ENCODE measurements at places on chromosomes 5 and 9. TPM values are rescaled to one million over a fixed set of nuclear protein-coding genes. Genes with fewer than 3 reads are reported as not detected.

DNA sequence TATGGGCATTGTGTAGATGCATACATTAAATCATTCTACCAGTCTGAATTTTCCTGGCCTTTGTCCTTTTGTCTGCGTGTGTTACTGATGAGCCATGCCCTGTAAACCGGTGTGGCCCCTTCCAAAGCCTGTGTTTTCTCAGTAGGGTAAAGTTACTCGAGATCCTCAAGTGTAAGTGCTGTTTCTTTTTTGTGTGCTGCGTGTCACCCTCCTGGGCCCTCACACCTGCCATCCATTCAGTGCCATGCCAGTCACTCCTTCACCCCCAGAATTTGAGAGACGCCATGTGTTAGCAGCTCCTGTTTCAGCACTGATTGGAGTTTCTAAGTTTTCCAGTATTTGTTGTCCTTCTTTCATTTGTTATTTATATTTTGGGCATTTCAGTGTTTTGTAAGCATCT lies 288.2 kb downstream of the FANCC start:
- no peak overlapping the region for H3K4me3 ChIP-seq
- peaks cover 4% of the 10 kb centered on the region for H3K36me3 ChIP-seq
- H3K27ac ChIP-seq: peak overlapping the region; percentile 37
- H3K27me3 ChIP-seq: no peaks in the 10 kb centered on the region
- peaks cover 86% of the 10 kb centered on the region for H3K4me1 ChIP-seq

DNA sequence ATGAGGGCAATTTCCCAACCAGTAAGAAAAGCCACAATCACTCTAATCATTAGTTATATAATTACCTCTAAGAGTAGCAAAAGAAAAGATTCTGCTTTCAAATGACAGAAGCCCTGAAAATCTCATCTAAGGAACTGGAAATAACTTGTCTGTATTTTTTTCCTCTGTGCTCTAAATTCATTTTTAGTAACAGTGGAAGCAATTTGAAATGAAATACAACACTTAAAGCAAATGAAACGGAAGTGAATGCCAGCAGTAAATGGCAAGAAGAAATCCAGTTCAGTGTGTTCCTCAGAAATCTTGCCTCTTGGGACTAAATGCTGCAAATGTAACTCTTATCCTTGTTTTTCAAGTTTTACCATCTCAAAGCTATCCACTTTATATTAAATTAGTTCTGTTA lies 294.9 kb downstream of the TAF11L14 start:
- no peaks in the 10 kb centered on the region for H3K27me3 ChIP-seq
- no peak for DNase-seq
- no peaks in the 10 kb centered on the region for H3K36me3 ChIP-seq
- H3K4me3 ChIP-seq: no peak overlapping the region
- no peak overlapping the region for H3K27ac ChIP-seq

DNA sequence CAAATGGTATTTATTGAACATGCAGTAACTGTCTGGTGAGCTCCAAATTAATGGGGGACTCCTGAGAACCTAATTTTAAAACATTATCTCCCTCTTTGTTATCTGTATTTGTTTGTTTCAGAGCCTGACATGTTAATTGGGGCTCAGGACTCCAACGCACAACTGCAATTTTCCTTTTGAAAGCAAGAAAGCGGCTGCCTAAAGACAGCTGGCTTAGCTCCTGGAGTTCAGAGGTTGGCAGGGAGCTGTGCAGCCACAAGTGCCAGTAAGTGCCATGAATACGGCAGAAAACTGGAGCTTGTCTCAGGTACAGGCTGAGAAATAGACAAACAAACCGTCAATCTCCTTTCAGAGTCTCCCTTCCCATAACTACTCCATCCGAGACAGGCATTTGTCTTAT lies 80.9 kb downstream of the PPP2R2B start:
- no peaks in the 10 kb centered on the region for H3K27me3 ChIP-seq
- DNase-seq: no peak
- no peaks in the 10 kb centered on the region for H3K4me1 ChIP-seq
- no peaks in the 10 kb centered on the region for H3K36me3 ChIP-seq
- H3K4me3 ChIP-seq: no peak overlapping the region
- no peak overlapping the region for H3K27ac ChIP-seq

- H3K27me3 ChIP-seq: no peaks in the 10 kb centered on the region
- no peak for DNase-seq
- no peaks in the 10 kb centered on the region for H3K4me1 ChIP-seq
Observed at GRCh38 chr9:22203371-22204138, 194.4 kb upstream of the CDKN2B start.

DNA sequence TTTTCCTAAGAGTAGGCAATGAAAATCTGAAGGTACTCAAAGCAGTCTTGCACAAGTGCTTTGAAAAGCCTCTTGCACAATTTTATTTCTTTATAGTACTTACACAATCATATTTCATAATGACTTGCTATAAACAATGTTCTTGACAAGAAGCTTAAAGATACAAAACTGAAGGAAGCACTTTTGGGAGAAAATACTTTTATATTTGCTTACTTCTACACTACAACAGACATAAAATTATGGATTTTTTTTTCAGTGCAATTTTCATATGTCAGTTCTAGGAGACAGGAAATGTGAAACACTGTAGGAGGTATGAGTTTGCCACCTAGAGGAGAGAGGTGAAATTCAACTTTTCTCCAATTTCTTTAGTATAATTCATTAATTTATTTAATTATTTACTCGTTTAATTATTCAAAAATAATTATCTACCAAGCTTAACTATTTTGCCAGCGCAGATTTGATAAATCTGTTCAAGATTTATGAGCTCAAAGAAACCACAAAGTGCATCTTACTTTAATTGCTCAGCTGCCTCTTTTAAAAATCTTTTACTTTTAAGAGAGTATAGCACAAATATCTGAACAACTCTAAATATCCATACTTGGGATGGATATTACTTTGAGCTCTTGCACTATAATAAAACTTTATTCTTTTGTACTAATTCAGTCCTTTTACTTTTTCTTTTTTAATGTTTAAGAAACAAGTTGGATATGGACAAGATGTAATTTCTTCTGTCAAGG lies 29.0 kb upstream of the CDKN2B start:
- DNase-seq: no peak
- peak overlapping the region; percentile 18 for H3K27ac ChIP-seq
- no peak overlapping the region for H3K4me3 ChIP-seq

DNA sequence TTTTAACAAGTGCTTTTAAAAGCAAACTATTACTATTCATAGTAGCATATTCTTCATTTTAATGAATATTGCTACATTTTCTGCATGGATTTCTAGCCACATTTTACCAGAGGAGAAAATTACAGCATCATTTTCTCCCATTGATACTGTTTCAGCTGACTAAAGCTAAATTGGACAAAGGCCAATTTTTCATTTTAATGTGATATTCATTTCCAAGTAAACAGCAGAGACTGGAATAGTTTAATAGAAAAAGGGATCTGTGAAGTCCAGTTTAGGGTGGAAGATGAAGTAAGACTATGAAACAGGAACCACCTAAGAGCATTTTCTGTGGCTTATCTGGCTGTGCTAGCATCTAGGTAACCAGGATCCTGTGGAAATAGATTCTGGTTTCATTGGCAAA lies 128.1 kb downstream of the GIN1 start:
- no peaks in the 10 kb centered on the region for H3K4me1 ChIP-seq
- no peaks in the 10 kb centered on the region for H3K36me3 ChIP-seq
- DNase-seq: no peak
- no peak overlapping the region for H3K4me3 ChIP-seq
- no peak overlapping the region for H3K27ac ChIP-seq

DNA sequence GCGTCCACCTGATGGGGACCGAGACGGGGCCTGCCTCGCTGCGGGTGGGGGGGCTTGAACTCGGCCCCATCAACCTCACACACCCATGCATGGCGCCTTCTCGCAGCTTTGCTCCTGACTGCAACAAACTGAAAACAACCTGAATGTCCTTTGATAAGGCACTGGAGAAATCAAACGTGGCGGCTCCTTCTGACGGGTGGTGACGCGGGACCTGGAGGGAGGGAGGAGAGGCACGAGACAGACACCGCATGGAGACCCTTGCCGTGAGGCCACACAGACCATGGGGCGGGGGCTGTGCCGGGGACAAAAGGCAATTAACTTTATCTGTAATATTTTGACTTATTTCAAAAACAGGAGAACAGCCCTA lies 48.6 kb downstream of the NACC2 start:
- DNase-seq: no peak
- peak overlapping the region; percentile 21 for H3K4me3 ChIP-seq
- H3K36me3 ChIP-seq: peaks cover 48% of the 10 kb centered on the region
- H3K4me1 ChIP-seq: peaks cover 36% of the 10 kb centered on the region
- no peaks in the 10 kb centered on the region for H3K27me3 ChIP-seq
- H3K27ac ChIP-seq: peak overlapping the region; percentile 60

TRAF1 gene
- 5.8 TPM for total RNA-seq

PCDHA13 gene
- total RNA-seq: 0.97 TPM

BNIP1 gene
- 8.4 TPM for total RNA-seq

CFAP90 gene
- 10.7 TPM for total RNA-seq

MCCC2 gene
- total RNA-seq: 31.4 TPM
